Stimulated activated CD4-positive, alpha-beta T cell treated with anti-CD3 and anti-CD28 coated beads, Interleukin-15, amount 100 ng/mL, for 48 hours (primary cell): ENCODE measurements at places on chromosomes 4 and X.

DNA sequence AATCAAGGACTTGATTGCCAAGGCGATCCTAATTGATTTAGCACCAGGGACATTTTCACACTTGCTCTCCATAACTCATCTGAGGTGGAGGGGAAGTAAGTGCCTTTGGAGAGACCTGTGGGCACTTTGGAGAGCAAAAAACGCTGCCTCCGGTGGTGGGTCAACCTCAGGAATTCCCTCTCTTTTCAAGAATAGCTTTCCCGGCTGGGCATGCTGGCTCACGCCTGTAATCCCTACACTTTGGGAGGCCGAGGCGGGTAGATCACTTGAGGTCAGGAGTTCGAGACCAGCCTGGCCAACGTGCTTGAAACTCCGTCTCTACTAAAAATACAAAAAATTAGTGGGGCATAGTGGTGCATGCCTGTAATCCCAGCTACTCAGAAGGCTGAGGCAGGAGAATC, 49.2 kb downstream of the PRPS1 start:
- no peak for DNase-seq

- no peak for DNase-seq
Measured at GRCh38 chr4:156609421-156609820, 362.2 kb downstream of the PDGFC start.

GRCh38 chr4:180717451-180718033, 1525.7 kb upstream of the TENM3 start:
- DNase-seq: no peak

- DNase-seq: no peak
Measured at GRCh38 chr4:15084780-15085179, 82.5 kb downstream of the CPEB2 start.
